ENCODE measurements at places on chromosomes 3 and 15.

DNA sequence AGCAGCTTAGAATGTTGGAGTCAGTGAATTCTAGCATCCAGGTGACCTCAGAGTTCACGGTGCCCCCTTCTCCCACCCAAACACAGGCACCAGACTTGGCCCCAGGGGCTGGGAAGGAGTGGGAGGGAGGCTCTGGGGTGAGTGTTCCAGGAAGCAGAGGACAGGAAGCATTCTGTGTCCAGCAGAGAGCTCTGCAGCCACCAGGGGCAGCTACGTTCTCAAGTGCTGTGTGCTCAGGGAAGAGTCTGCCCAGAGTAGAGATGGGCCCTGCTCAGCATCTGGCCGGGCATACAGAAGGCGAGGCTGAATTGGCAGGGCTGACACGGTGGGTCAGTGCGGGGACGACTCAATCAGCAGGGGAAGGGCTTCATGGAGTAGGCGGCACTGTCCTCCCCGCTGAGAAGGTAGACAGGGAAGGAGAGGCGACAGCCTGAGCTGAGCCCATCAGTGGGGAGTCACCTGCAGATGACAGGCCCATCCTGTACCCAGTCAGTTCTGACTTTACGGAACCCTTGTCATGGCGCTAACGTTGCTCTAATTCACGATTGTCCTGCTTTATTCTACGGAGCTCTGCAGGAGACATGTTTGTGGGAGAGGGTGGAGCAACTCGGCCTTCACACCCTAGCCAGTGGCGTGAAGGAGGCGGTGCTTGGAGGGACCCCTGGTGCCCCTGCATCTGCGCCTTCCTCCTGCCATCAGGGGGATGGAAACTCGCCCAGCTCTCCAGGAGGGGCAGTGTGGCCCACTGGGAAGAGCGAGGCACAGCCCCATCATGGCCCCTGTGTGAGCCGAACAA, 82.2 kb downstream of the C3orf70 start:
- H3K27me3 ChIP-seq = no peaks in the 10 kb centered on the region
- peaks cover 7% of the 10 kb centered on the region for H3K4me1 ChIP-seq
- DNase-seq = no peak
- H3K4me3 ChIP-seq = no peak overlapping the region

- no peak overlapping the region for H3K4me3 ChIP-seq
- H3K4me1 ChIP-seq = no peaks in the 10 kb centered on the region
- H3K36me3 ChIP-seq = no peaks in the 10 kb centered on the region
- no peak overlapping the region for H3K27ac ChIP-seq
These were observed 36.5 kb downstream of the ANAPC13 start for GRCh38 chr3:134449277-134449676.

- no peak overlapping the region for H3K27ac ChIP-seq
- H3K36me3 ChIP-seq = no peaks in the 10 kb centered on the region
- H3K4me3 ChIP-seq = no peak overlapping the region
- DNase-seq = no peak
These were observed 103.4 kb downstream of the CHST2 start for GRCh38 chr3:143222981-143223380.

DNA sequence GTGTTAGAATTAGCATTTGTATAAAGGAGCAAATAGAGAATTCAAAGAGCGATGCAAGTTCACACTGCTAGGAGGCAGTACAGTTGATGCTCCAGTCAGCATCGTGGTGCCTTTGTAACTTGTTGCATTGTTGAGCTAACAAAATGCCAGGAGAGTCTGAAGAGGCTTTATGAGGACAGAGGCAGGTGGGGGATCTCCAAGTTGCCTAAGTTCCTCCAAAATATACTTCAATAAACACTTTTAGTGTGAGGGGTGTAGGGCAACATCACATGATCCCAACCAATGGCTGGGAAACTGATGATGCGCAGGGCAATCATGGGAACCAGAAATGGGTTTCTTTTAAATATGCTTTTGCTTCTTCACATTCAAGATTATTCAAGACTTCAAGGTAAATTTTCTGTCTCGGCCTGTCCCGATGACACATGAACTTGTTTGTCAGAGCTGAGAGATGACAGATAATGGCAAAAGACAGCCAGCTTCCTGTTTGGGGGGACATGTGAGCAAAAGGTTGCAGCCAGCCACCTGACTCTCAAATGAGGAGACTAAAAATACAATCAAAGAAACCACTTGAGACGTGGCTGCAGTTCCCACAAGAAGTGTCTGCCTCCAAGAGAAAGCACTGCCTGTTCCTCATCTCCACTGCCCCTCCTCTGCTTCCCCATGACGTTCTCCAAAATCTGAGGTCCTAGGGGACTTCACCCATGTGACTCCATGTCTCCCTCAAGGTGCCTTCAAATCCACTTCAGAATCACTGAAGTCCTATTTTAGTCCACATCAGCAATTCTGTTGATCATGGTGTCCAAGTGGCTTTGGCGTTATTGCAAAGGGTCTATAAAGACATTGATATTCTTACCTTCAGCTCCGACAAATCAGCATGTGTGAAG, 39.3 kb downstream of the KLHL6 start:
- H3K36me3 ChIP-seq = no peaks in the 10 kb centered on the region
- no peak for DNase-seq
- H3K27me3 ChIP-seq = no peaks in the 10 kb centered on the region
- H3K27ac ChIP-seq = no peak overlapping the region

- peaks cover 8% of the 10 kb centered on the region for H3K36me3 ChIP-seq
- H3K4me1 ChIP-seq = peaks cover 69% of the 10 kb centered on the region
- no peaks in the 10 kb centered on the region for H3K27me3 ChIP-seq
- peak within 1 kb of the TSS; percentile 95 for H3K27ac ChIP-seq
- peak; percentile 61 for DNase-seq
These were observed at the start of gene PCBP4 for GRCh38 chr3:51967384-51968169. Gene PCBP4 (minus strand): TSS chr3:51967454. CDS start chr3:51961240, 6,214 bp downstream.

DNA sequence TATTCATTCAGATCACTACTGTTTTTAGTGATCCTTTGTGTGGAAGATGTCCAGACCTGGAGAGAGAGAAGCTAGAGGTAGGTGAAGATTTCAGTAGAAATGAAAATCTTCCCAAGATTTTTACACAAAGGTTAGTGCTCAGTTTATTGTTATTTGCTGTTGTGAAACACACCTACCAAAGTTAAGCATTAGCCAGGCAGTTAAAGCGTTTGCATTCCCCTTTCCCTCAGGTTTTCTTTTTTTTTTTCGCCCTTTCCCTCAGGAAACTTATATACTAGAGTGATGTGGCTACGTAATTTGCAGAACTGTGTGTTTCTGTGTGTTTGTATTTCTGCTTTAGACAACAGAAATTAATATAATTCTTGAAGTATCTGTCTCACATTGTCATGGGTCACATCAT, 34.5 kb downstream of the USP3 start:
- H3K4me1 ChIP-seq = peaks cover 26% of the 10 kb centered on the region
- no peaks in the 10 kb centered on the region for H3K27me3 ChIP-seq
- no peak for DNase-seq
- no peaks in the 10 kb centered on the region for H3K36me3 ChIP-seq
- H3K4me3 ChIP-seq = no peak overlapping the region

- H3K36me3 ChIP-seq = no peaks in the 10 kb centered on the region
- H3K27ac ChIP-seq = no peak overlapping the region
- DNase-seq = no peak
These were observed 27.1 kb downstream of the CPN2 start for GRCh38 chr3:194323785-194324735.

GRCh38 chr15:74906067-74906449, 593 bp downstream of the FAM219B start:
- no peak for DNase-seq
- peaks cover 21% of the 10 kb centered on the region for H3K4me1 ChIP-seq
- no peaks in the 10 kb centered on the region for H3K36me3 ChIP-seq

- H3K36me3 ChIP-seq = no peaks in the 10 kb centered on the region
- DNase-seq = no peak
- H3K4me1 ChIP-seq = peaks cover 27% of the 10 kb centered on the region
- no peaks in the 10 kb centered on the region for H3K27me3 ChIP-seq
- H3K4me3 ChIP-seq = no peak overlapping the region
- peak overlapping the region; percentile 67 for H3K27ac ChIP-seq
These were observed 57.7 kb downstream of the IL16 start for GRCh38 chr15:81254277-81254915.

DNA sequence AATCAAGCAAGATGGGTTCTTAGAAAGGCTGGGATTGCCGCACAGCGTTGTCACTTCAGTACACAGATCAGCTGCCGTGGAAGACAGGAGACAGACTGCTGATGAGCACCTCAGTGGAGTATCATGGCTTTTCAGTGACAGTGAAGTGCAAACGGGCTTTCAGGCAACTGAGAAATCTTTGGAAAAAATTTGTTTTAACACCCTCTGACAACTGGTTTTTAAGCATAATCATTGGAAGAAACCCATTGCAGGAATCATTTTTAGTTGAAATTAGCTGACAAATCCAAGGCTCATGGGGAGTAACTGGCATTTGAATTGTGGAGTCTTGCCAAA, 418.8 kb downstream of the OTOL1 start:
- no peak overlapping the region for H3K27ac ChIP-seq
- H3K4me3 ChIP-seq = no peak overlapping the region
- peaks cover 9% of the 10 kb centered on the region for H3K4me1 ChIP-seq

DNA sequence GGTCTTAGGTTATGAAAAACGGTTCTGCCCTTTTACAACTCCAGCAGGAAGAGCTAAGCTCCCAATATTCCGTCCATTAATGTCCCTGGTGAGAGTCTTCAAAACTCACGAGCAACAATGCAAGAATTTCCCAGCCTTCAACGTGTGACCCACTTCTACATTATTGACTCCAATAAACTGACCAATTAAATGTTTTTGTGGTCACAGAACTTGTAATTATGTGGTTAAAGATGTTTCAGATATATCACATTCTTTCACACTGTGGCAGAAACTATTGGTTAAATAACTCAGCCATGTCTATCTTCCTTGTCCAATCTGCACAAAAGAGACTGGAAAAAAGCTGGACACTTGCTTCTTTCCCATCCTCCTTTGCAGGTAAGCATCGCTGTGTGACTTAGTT, 286.6 kb upstream of the ADAMTS9 start:
- no peaks in the 10 kb centered on the region for H3K36me3 ChIP-seq
- peaks cover 10% of the 10 kb centered on the region for H3K4me1 ChIP-seq
- H3K27ac ChIP-seq = no peak overlapping the region

DNA sequence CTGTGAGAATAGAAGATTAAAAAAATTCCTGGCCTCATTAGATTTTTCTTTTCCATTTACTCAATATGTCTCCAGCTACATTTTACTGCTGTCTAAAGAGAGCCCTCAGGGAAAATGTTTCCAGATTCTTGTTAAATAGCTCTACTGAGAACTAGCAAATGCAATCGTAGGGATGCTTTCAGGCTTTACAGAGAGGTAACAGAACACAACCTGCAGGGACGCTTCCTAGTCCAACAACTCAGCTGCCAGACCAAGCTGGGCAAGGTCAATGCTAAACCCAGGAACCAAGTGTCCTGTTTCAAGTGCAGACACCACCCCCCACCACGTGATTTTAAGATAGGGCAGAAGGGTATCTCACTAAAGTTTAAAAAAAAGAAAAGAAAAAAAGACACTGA, 25.2 kb downstream of the ARHGEF3 start:
- H3K4me3 ChIP-seq = no peak overlapping the region
- H3K27me3 ChIP-seq = no peaks in the 10 kb centered on the region
- H3K27ac ChIP-seq = no peak overlapping the region
- peaks cover 8% of the 10 kb centered on the region for H3K4me1 ChIP-seq

GRCh38 chr15:70513819-70514218, 249.5 kb downstream of the UACA start:
- no peaks in the 10 kb centered on the region for H3K4me1 ChIP-seq
- H3K27ac ChIP-seq = no peak overlapping the region
- DNase-seq = no peak
- no peak overlapping the region for H3K4me3 ChIP-seq
- no peaks in the 10 kb centered on the region for H3K36me3 ChIP-seq

DNA sequence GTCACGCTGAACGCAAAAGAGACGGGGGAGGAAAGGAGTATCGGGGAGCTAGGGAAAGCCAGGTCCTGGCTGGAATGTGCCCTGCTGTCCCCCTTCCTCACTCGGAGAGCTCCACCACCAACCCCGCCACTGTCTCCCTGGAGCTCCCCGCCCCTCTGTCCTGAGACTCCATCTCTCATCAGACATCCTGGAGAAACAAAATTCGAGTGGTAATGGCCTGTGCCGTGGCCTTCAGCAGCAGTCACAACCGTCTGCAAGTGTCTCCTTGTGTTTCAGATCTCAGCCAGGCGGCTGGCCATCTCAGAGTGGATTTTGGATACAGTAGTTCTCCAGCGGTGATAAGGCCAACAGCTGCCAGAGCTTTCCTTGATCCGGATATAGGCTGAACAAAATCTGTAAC, 76.9 kb downstream of the OCA2 start:
- no peaks in the 10 kb centered on the region for H3K36me3 ChIP-seq
- no peak overlapping the region for H3K27ac ChIP-seq
- H3K27me3 ChIP-seq = no peaks in the 10 kb centered on the region
- no peak overlapping the region for H3K4me3 ChIP-seq
- H3K4me1 ChIP-seq = no peaks in the 10 kb centered on the region
- no peak for DNase-seq

DNA sequence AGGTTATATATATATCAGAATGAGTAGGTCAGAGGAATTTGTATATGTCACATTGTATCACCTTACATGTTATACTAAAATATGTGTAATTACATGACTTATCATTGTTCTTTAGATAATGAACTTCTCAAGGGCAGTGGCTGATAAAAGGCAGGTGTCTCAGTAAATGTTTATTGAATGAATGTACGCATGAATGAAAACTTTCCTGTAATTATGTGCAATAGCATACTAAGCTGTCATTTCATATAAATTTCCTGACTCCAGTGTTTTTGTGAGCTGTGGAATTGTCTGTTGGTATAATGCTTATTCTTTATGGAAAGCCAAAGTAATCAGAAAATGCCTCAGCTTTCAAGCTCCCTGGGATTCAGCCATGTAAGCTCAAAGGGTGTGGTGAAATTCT, 4.2 kb downstream of the TBC1D23 start:
- no peak for DNase-seq
- no peak overlapping the region for H3K4me3 ChIP-seq
- H3K4me1 ChIP-seq = peaks cover 49% of the 10 kb centered on the region
- H3K27me3 ChIP-seq = no peaks in the 10 kb centered on the region

GRCh38 chr15:34241376-34242330, 16.8 kb downstream of the EMC4 start:
- no peaks in the 10 kb centered on the region for H3K27me3 ChIP-seq
- H3K36me3 ChIP-seq = peaks cover 3% of the 10 kb centered on the region
- no peaks in the 10 kb centered on the region for H3K4me1 ChIP-seq
- no peak overlapping the region for H3K27ac ChIP-seq
- H3K4me3 ChIP-seq = no peak overlapping the region
- no peak for DNase-seq

- H3K27ac ChIP-seq = no peak overlapping the region
- no peaks in the 10 kb centered on the region for H3K4me1 ChIP-seq
- H3K36me3 ChIP-seq = no peaks in the 10 kb centered on the region
These were observed 3.3 kb downstream of the CHRNA3 start for GRCh38 chr15:78617516-78617915.

- no peaks in the 10 kb centered on the region for H3K27me3 ChIP-seq
- no peak overlapping the region for H3K27ac ChIP-seq
- H3K4me1 ChIP-seq = no peaks in the 10 kb centered on the region
- no peak for DNase-seq
These were observed 76.6 kb downstream of the ARHGEF26 start for GRCh38 chr3:154197751-154198150.
